Fibroblast of skin of back (primary cell): ENCODE measurements at places on chromosomes 7 and 10.
A peak's percentile ranks its signal among the peaks of the same experiment; 100 is the strongest.

DNA sequence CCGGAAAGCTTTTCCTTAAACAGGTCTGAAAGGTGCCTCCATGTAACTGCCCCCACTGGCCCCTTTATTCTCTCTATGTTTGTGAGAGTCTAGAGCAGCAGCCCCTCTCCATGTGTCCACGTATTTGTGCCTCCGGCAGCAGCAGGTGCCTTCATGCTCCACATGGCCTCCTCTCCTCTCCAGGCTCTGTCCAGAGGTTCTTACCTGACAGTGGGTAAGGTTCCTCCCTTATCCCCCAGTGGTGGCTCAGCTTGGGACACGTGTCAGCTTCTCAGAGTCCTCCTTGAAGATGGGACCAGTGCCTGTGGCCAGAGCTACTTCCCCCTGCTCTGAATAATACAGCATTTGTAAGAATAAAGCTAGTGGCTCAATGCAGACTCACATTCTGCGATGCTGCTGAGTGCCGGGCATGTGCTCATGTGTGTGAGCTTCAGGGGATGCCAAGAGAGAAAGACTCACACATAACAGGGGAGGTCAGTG, 7.9 kb downstream of the CALML3 start:
- no peak for DNase-seq

- peak; percentile 87 for DNase-seq
Observed at GRCh38 chr10:5291501-5292195, 73.1 kb upstream of the UCN3 start.

DNA sequence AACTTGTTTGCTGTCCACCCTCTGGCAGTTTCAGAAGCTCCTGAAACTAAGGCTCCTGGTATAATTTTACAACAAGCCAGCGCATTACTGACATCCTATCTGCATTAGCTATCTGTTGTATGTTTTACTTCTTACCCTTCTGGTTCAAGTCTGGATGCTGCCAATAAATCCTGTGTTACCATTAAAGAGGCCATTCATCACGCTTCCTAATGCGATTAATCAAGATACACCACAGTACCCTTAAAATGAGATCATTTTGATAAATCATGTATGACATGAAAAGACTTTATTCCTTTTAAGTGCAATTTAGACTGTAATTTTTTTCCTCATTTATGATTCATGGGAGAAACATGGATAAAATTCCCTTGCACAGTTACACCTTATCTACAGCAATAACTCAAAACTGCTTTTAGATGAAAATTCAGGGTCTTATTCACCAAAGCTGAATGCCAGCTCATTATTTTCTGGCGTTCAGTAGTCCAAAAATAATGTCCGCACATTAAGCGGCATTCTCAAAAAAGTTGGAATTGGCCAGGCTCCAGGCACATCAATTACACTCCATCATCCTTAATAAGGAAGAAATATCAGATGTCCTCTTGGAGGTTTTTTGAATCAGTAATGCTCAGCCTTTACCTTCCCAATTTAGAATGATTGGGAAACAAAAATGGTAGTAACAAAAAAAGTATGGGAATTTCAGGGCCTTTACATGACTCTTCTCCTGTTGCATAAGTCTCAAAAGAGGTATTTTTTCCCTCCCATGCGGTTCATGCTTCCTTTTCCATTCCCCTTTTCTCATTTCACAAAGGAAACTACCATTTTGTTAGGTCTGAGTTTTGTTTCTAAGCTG, 878.5 kb downstream of the LRMDA start:
- DNase-seq: peak; percentile 33

DNA sequence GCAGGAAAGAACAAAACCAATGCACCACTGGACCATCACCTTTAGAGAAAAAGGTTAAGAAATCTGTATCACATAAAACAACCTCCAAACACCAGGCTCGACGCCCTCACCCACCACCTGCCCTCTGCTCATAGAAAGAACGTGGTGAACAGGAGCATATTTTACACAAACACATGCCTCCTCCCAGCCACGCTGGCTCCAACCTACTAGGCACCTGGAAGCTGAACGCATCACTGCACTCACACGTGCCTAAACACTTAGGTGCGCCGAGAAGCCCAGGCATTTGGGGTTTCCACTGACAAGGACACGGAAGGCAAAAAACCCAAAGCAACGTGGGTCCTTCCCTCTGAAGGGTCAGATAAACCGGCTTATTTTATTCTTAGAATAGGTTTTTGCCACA, 56.0 kb downstream of the PTPRN2 start:
- DNase-seq: no peak

DNA sequence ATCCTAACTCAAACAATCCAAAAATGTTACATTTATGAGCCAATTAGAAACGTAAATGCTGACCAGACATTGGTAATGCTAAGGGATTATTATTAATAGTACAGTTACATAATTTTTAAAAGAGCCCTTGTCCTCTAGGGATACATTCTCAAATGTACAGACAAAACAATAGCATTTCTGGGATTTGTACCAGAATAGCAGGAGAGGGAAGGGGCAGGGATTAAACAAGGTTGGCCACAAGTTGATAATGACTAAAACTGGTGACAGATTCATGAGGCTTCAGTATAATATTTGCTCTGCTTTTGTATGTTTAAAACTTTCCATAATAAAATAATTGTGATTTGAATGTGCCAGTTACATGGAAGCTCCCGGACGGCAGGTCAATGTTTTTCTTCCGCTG, 27.0 kb downstream of the HSPA12A start:
- no peak for DNase-seq

- no peak for DNase-seq
Observed at GRCh38 chr7:148670807-148671206, 27.9 kb upstream of the CUL1 start.

GRCh38 chr7:22686620-22687019, 40.4 kb upstream of the IL6 start:
- DNase-seq: no peak

- DNase-seq: no peak
Observed at GRCh38 chr7:98668255-98668654, 51.2 kb downstream of the NPTX2 start.

DNA sequence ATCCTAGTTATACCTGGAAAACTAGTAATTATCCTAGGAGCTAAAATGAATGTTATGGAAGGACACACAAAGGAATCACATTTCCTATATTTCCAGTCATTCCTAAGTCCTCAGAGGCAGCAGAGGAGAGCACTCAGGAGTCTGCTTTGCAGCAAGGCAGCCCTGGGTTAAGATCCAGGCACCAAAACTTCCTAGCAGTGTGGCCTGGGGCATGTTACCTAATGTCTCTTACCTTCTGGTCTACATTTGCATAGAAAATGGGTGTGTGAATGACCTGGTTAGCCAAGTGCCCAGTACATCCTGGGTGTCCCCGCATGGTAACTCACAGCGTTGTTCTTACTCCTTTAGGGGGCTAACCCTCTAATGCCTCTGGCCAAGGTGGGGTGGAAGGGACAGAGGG, 135.9 kb downstream of the TAX1BP1 start:
- no peak for DNase-seq

GRCh38 chr7:98185101-98185500, 26.1 kb upstream of the BHLHA15 start:
- DNase-seq: no peak

- no peak for DNase-seq
Observed at GRCh38 chr10:34337917-34338316, 477.2 kb downstream of the PARD3 start.

- DNase-seq: no peak
Observed at GRCh38 chr10:78478919-78479318, 445.3 kb downstream of the RPS24 start.

DNA sequence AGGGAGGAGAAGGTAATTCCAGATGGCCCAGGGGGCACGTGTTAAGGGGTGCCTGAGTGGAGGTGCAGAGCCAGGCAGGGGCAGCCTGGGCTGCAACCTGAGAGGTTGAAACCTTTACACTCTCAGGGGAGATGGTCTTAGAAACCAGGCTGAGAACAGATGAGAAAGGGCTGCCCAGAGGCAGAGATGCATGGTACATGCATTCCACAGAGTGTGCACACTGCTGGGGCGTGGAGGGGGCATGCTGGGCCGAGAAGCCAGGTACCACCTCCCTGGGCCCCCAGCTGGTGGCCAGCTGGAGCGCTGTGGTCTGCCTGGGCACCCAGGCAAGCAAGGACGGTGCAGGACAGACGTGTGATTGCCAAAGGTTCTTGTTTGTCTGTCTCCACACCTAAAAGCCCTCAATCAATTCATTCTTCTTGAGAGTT, 14.1 kb upstream of the CSGALNACT2 start:
- DNase-seq: no peak

- peak; percentile 91 for DNase-seq
Observed at GRCh38 chr10:29621161-29621560, 13.6 kb downstream of the SVIL start.
